Trophoblast cell (in vitro differentiated cells and primary cell): ENCODE measurements at places on chromosomes 2 and 18.

GRCh38 chr18:24987303-24988252, 364.4 kb downstream of the ZNF521 start:
- H3K4me1 ChIP-seq: peaks cover 4% of the 10 kb centered on the region
- no peak overlapping the region for H3K4me3 ChIP-seq
- H3K27ac ChIP-seq: no peak overlapping the region

DNA sequence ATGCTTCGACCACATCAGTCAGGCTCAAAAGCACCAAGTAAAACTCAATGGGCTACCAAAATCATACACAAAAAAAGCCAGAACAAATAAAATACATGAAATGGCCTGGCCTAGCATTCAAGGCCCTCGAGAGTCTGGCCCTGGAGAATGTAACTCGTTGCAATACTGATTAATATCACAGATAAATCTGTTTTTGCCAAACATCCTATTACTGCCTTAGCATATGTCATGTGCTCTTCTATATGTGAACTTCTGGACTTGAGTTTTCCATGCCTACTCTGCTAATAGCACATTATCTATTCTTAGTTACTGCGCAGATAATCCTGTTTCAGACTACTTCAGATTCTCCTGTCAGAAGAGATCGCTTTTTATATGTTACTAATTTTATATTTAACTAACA, 250.7 kb upstream of the SMAD7 start:
- H3K4me1 ChIP-seq: no peaks in the 10 kb centered on the region
- H3K27me3 ChIP-seq: no peaks in the 10 kb centered on the region
- no peak overlapping the region for H3K27ac ChIP-seq
- H3K36me3 ChIP-seq: no peaks in the 10 kb centered on the region
- no peak for DNase-seq
- H3K4me3 ChIP-seq: no peak overlapping the region

GRCh38 chr2:175597286-175597685, 404.8 kb downstream of the LNPK start:
- H3K27me3 ChIP-seq: no peaks in the 10 kb centered on the region
- DNase-seq: no peak
- H3K4me3 ChIP-seq: no peak overlapping the region
- no peaks in the 10 kb centered on the region for H3K36me3 ChIP-seq
- no peak overlapping the region for H3K27ac ChIP-seq

GRCh38 chr18:22703883-22704585, 229.1 kb upstream of the RBBP8 start:
- DNase-seq: peak; percentile 27
- no peak overlapping the region for H3K4me3 ChIP-seq
- no peaks in the 10 kb centered on the region for H3K27me3 ChIP-seq
- no peaks in the 10 kb centered on the region for H3K4me1 ChIP-seq

DNA sequence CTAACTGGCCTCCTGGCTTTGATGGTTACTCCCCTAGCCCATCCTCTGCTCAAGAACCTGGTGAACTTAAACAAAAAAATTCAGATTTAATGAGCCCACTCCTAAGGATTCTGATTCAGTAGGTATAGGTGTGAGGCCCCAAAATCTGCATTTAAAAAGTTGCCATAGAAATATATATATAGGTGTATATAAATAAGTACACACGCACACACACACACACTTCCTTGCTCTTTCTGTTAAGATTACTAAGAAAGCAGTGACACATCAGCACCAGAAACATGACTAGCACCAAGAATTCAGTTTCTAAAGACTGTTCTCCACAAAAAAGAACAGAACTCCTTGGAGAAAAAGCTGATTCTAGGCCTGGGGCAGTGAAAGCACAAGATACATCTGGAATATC, 17.8 kb downstream of the EML6 start:
- H3K4me1 ChIP-seq: peaks cover 2% of the 10 kb centered on the region
- no peaks in the 10 kb centered on the region for H3K36me3 ChIP-seq
- no peak for DNase-seq
- H3K27ac ChIP-seq: no peak overlapping the region

- H3K27me3 ChIP-seq: no peaks in the 10 kb centered on the region
- no peak for DNase-seq
- H3K4me1 ChIP-seq: no peaks in the 10 kb centered on the region
- H3K36me3 ChIP-seq: no peaks in the 10 kb centered on the region
These were observed 25.9 kb downstream of the SPP2 start for GRCh38 chr2:234076451-234076850.

DNA sequence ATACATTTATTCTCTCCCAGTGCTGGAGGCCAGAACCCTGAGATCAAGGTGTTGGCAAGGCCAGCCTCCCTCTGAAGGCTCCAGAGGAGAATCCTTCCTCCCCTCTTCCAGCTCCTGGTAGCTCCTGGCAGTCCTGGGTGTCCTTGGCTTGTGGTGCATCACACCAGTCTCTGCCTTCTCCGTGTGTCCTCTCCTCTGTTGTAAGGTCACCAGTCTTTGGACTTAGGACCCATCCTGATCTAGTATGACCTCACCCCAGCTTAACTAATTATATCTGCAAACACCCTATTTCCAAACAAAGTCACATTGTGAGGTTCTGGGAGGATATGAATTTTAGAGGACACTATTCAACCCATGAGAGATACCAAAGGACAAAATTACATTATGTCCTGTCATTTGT, 31.1 kb downstream of the TSHZ1 start:
- no peak overlapping the region for H3K4me3 ChIP-seq
- H3K36me3 ChIP-seq: no peaks in the 10 kb centered on the region
- no peaks in the 10 kb centered on the region for H3K4me1 ChIP-seq
- H3K27me3 ChIP-seq: no peaks in the 10 kb centered on the region

DNA sequence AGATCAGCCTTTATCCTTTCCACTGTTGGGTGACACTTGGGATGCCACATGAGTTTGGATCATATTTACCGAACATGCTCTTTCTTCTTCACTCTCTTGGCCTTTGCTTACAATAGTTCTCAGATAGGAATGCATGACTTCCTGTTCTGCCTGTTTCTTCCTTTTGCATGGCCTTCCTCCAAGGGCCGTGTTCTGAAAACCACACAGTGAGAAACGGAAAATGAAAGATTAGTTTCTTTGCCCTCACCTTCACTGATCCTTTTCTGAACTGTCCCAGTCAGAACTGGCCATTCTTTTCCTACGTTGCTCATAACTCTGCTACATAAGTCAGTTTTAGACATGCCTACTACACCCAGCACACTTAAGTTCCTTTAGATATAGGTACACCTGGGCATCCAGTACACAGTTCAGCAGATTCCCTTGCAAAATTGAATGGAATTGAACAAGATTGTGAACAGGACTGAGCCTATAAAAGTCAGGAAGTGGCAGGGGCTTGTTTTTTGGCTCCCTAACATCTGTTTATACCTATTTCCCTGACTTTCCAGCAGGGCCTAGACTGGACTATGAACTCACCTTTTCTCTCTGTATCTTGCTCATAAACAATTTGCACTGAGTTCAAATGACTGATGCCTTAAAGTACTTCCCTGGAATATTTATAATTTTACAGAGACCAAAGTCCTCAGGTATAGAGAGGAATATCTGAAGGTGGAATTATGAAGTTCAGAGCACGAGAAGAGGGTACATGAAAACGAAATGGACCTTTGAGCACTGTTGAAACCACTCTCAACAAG, 186.4 kb upstream of the ST6GAL2 start:
- no peak overlapping the region for H3K27ac ChIP-seq
- H3K36me3 ChIP-seq: no peaks in the 10 kb centered on the region
- DNase-seq: peak; percentile 64
- H3K27me3 ChIP-seq: no peaks in the 10 kb centered on the region
- no peaks in the 10 kb centered on the region for H3K4me1 ChIP-seq
- no peak overlapping the region for H3K4me3 ChIP-seq

- H3K36me3 ChIP-seq: no peaks in the 10 kb centered on the region
- no peak overlapping the region for H3K27ac ChIP-seq
- peaks cover 3% of the 10 kb centered on the region for H3K4me1 ChIP-seq
- DNase-seq: no peak
- no peak overlapping the region for H3K4me3 ChIP-seq
These were observed 199.8 kb downstream of the CLIP4 start for GRCh38 chr2:29314816-29315571.

- DNase-seq: no peak
- no peaks in the 10 kb centered on the region for H3K27me3 ChIP-seq
- no peaks in the 10 kb centered on the region for H3K4me1 ChIP-seq
- no peak overlapping the region for H3K4me3 ChIP-seq
- H3K36me3 ChIP-seq: no peaks in the 10 kb centered on the region
These were observed 840.6 kb upstream of the SALL3 start for GRCh38 chr18:78138983-78139496.

GRCh38 chr2:17763641-17764333, 9.8 kb downstream of the GEN1 start:
- no peaks in the 10 kb centered on the region for H3K4me1 ChIP-seq
- H3K36me3 ChIP-seq: peaks cover 2% of the 10 kb centered on the region
- H3K27ac ChIP-seq: no peak overlapping the region
- H3K4me3 ChIP-seq: no peak overlapping the region
- no peaks in the 10 kb centered on the region for H3K27me3 ChIP-seq

DNA sequence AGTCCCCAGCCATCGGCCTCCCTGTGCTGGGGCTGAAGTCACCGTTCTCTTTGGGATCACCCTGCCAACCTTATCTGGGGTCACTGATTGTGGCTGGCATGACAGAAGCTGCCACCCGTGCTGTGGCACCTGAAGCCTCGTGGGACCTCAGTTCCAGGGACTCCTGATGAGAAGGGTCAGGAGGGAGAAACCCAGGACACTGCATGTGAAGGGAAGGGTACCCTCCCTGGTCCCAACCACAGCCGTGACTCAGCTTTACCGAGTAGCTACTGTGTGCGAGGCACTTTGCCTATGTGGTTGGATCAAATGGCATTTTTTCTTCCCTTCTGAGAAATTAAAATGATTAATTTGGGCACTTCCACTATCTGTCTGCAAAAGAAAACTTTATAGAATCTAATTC, 64.4 kb downstream of the SP110 start:
- no peaks in the 10 kb centered on the region for H3K27me3 ChIP-seq
- DNase-seq: no peak
- no peaks in the 10 kb centered on the region for H3K36me3 ChIP-seq

DNA sequence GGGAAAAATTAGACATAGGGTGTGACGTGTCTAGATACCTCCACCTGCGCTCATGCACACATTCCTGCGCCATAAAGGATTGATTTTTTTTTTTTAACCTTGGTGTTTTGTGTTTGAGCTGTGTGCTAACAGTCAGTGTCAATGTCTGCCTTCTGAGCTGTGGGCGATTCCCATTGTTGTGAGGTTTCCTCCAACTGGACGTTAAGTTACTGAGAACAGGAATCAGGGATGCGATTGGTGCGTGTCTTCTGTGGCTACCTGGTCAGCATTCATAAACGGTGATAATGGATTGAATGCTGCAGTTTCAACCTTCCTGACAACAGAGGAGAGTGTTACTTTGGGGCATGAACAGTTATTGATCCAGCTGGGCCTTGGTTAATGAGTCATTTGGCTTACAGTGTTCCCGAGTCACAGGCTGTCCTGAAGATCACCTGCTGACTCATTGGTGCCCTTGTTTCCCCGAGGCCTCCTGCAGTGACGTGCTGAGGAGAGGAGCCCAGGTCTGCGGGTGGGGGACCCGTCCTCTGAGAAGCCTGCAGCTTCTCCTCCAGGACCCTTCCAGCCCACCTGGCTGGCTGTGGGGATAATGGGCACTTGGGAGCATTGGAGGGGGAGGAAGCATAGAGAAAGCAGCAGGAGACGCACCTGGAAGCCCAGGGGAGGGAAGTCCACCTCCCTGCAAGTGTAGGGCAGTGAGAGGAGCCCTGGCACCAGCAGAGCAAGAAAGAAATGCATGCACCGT, 25.8 kb upstream of the CABYR start:
- H3K4me3 ChIP-seq: no peak overlapping the region
- DNase-seq: no peak
- H3K4me1 ChIP-seq: no peaks in the 10 kb centered on the region

DNA sequence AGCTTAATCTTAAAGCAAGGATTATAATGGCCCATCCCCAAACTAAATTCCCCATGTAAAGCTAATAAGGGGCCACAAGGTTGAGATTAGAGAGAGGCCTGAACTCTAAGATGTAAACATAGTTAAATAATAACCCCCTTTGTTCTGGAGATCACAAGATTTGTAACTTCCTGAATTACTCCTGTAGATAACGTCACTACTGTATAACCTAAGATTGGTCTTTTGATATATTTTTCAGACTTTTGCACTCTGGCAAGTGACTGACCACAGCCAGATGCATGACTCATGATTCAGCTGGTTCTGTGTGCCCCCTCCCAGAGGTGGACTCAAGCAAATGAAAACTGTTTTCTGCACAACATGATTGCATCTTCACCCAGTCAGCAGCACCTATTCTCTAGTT, 686.0 kb upstream of the DDX18 start:
- peaks cover 2% of the 10 kb centered on the region for H3K36me3 ChIP-seq
- peak overlapping the region; percentile 83 for H3K27ac ChIP-seq
- H3K4me1 ChIP-seq: peaks cover 7% of the 10 kb centered on the region
- no peak for DNase-seq
- no peaks in the 10 kb centered on the region for H3K27me3 ChIP-seq
- H3K4me3 ChIP-seq: no peak overlapping the region

DNA sequence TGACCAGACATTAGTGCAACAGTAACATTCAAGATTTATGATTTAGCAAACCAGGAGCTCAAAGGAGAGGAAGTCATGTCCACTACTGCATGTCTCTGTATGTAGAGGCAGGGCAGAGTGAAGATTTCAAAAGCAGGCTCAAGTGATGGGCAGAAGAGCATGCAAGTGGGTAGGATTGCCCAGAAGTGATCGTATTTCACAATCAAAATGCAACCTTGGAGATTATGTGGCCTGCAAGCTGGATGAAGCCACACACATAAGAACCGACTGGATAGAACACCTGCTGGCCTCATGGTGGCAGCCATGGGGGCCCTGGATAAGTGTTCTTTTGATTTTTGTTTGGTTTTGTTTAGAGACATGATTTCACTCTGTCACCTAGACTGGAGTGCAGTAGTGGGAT, 286.8 kb upstream of the RAB12 start:
- no peak overlapping the region for H3K4me3 ChIP-seq
- H3K36me3 ChIP-seq: no peaks in the 10 kb centered on the region

DNA sequence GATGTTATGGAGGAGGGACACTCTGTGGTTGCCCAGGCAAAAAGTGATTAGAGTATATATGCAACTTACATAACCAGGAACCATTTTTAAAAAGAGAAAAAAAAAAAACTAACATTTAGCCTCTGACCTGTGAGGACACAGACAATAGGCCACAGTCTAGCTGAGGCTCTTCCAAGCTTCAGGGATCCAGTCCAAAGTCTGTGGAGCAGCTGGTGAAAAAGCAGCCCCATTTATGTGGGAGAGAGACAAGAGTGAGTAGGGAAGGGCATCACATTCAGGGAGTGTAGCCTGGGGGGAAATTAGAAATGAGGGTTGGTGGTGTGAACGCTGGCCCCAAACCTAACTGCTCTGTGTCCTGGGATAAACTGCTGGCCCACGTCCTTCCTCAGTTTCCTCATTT, 122.8 kb downstream of the MYO5B start:
- H3K27me3 ChIP-seq: no peaks in the 10 kb centered on the region
- peaks cover 6% of the 10 kb centered on the region for H3K4me1 ChIP-seq
- no peak overlapping the region for H3K4me3 ChIP-seq
- no peaks in the 10 kb centered on the region for H3K36me3 ChIP-seq

GRCh38 chr18:48161191-48161910, 230.9 kb upstream of the SMAD2 start:
- no peaks in the 10 kb centered on the region for H3K36me3 ChIP-seq
- peaks cover 4% of the 10 kb centered on the region for H3K4me1 ChIP-seq
- peak; percentile 53 for DNase-seq
- H3K27me3 ChIP-seq: no peaks in the 10 kb centered on the region
- no peak overlapping the region for H3K27ac ChIP-seq
